ENCODE measurements at places on chromosomes 4 and X.

DNA sequence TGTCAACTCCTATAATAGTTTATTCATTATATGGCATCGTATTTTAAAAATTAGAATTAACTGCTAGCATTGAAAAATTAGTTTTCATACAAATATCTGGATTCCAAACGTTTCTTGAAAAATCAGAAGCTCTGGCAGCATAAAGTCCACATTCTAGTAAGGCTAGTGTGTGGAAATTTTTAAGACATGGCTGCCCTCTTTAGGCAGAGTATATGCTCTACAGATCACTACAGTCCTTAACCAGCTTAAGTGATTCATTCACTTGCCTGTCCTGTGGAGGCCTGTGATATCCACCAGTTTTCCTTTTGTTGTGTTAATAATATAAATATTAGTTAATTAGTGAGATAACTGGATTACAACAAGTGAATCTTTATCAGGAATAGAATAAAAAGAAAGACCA is 287.2 kb downstream of the OPHN1 start:
- DNase-seq, result no peak

DNA sequence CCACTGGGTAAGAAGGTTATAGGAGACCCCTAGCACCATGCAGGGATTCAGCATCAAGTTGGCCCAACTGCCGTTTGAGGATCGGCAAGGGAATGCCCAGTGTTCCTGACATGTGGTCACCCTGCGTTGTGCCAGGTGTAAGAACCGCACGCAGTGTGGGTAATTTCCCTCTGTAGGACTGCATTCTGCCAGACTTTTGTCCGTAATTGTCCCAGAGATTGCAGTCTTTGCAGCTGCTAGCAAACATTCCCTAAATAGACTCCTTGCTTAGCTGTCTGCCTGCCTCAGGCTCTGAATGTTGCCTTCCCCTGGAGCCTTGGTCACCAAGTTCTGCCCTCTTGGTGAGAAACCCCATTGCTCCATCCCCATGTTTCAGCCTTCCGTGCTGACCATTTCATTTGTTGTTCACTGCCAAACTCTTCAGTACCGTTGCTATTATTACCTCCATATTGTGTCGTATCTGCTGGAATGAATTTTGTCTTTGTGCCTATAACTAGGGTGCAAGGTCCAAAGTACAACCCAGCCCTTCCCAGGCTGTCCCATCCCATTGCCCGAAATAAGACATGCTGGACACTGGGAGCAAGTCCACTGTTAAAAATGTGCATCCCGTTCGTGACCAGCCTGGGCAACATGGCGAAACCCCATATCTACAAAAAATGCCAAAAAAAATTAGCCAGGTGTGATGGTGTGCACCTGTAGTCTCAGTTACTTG is 53.8 kb upstream of the USP9X start:
- DNase-seq, result no peak

GRCh38 chr4:158861766-158862165 is 92.9 kb downstream of the FNIP2 start:
- DNase-seq, result no peak

DNA sequence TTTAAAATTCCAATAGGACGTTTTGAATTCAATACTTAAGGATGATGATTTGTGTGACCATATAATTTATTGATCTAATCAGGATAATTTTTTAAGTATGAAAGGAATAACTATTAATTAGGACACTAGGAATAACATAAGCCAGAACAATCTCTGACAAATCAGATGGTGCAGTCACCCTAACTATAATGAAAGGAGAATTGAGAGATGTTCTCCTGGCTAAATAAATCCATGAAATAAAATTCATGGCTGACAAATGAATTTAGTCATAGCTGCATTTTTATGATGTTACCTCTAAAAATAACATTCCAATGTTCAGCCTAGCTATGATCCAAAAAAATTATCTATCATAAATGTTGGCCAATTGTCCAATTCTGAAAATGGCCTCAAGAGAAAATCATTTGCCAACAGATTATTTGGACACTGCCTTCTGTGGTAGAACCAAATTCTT is 190.6 kb upstream of the NEIL3 start:
- DNase-seq, result no peak

DNA sequence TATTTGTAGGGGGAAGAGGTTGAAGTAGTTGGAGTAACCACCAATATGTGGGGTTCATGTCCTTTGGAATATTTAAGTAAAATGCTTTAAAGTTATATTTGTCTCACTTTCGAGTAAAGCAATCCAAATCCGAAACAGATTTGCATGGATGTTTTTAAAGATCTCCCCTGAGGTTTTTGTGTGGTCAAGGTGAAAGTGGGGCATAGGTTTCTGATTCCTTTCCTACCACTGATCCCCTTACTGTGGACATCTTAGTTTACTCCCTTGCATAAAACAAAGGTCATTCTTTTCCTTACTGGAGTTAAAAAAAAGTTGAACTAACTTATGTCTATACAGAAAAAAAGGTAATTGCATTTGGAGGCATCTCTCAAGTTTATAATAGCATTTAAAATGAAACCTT is 71.9 kb upstream of the PHOX2B start:
- no peak for DNase-seq

DNA sequence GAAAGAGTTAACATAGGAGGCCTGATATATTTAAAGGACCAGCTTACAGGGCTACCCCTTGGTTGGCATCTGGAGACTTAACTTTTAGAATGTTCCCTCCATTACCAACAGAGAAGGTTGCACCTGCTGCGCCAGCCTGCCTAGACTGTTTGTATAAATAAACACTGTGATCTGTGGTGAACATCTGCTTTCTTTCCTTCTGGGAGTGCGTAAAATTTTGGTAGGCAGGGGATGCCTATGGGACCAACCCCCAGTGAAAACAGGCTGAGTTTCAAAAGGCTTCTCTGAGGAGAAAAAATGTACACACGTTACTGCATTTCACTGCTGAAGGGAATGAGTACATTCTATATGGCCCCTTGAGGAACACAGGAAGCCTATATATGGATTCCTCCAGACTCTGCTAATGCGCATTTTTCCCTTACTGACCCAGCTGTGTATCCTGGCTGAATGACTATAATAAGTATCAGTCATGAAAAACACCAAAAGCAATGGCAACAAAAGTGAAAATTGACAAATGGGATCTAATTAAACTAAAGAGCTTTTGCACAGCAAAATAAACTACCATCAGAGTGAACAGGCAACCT is 13.8 kb downstream of the CENPC start:
- DNase-seq, result no peak

GRCh38 chr4:179634862-179635261 is 2192.6 kb upstream of the AGA start:
- DNase-seq, result no peak

DNA sequence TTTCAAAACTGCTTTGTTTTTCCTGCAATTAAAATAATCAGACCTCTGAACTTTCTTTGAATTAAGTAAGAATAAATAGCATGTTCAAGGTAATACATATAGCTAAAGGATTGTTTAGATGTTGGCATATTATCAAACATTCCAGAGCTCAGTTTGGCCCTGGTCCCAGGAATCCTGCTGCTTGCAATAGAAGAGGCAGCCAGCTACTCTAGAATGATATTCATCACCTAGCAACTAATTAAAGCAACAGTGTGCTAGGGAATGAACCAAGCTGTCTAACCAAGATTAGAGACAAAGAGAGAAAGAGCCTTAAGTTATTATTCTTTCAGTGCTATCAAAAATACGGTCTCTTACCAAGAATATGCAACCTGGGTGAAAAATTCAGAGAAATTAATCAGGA is 460.9 kb downstream of the GABRG1 start:
- no peak for DNase-seq

- no peak for DNase-seq
These were observed 74.7 kb upstream of the GPM6B start for GRCh38 chrX:13891377-13892140.

DNA sequence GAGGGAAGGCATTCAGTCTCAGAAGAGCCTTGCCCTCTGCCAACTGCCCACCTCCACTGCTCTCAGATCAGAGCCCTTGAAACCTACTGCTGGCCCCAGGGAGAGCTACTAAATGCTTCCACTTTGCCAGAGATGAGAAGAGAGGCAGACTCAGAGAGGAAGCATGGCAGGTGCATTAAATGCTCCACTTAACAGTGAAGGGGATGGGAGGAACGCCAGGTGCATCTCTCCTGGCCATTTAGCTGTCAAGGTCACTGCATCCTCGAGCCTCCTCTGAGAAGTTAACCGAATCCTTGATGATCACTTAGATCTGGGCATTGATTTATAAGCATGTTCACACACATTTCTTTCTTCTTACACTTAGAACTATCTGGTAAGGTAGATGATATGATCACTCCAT is 15.0 kb downstream of the TRPC5 start:
- no peak for DNase-seq

- no peak for DNase-seq
These were observed 62.0 kb downstream of the AWAT2 start for GRCh38 chrX:69987691-69988090.

DNA sequence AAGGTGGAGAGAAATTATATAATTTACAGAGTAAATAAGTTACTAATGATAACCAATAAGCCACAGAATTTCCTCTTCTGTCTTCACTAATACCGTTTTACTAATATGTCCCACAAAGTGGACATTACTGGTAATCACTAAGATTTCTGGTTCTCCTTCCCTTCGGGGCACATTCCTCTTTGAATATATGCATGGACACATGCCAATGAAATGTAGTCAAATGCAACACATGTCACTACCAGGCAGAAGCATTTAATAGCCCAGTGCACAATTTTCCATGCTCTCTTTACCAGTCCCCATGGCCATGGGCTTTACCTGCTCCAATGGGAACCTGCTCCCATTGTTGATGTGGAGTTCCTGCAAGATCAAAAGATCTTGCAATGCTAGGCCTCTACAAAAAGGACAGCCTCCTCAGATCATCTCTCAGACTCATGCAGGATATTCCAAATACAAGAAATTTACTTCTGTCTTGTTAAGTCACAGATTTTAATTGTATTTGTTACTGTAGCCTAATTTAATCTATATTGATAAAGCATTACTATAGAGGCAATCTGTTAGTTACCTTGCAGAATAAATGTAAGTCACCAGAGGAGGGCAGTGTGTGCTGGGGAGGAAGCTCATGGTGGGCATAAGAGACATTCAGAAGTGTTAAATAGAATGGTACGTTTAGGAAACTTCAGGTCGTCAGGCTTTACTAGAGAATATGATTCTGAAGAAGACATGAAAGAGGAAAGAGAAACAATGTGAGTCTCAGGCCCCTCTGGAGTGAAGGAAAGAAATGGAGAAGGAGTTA is 37.1 kb upstream of the INPP4B start:
- no peak for DNase-seq

DNA sequence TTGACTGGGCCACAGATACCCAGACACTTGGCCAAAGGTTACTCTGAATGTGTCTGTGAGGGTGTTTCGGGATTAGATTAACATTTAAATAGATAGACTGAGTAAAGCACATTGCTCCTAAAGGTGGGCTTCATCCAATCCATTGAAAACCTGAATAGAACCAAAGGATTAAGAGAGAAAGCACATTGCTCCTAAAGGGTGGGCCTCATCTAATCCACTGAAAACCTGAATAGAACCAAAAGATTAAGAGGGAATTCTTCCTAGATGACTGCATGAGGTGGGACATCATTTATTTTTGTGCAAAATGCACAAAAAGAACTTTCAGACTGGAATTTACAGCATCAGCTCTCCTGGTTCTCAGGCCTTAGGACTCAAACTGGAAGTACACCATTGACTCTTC is 351.2 kb upstream of the PCDH10 start:
- no peak for DNase-seq

DNA sequence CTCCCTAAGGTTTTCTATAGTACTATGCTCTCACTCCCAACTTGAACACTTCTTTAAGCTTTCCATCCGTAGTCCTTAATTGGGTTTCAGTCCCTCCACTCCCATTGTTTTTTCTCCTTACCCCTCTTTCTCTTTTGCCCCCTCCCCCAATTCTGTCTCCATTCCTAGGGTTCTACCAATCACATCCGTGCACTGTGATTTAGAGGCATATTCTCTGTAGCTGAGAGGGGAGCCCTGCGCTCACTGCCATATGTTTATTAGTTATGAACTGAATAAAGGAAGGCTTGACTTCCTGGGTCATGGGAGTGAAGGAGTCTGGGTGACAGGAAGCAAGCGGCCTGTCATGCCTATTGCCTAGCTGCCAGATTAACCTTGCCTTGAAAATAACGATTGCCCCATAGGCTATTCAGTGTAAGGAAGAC is 471 bp downstream of the MCTS1 start:
- DNase-seq, result no peak

DNA sequence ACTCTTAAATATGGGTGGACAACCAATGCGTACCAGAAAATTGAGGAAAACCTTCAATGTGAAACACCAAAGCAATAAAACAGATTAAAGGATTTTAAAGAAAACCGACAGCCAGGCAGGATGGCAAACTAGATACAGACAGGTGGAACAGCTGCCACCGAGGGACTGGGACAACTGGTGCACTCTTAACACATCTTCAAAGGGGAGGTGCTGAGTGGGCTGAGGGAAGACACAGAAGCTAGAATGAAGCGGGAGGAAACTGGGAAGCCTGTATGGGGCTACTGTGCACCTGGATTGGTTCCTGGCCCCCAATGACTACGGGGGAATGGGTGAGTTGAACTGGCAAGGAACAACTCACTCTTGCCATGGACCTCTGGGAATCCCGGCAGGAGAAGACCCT is 20.7 kb downstream of the ZNF280C start:
- no peak for DNase-seq

DNA sequence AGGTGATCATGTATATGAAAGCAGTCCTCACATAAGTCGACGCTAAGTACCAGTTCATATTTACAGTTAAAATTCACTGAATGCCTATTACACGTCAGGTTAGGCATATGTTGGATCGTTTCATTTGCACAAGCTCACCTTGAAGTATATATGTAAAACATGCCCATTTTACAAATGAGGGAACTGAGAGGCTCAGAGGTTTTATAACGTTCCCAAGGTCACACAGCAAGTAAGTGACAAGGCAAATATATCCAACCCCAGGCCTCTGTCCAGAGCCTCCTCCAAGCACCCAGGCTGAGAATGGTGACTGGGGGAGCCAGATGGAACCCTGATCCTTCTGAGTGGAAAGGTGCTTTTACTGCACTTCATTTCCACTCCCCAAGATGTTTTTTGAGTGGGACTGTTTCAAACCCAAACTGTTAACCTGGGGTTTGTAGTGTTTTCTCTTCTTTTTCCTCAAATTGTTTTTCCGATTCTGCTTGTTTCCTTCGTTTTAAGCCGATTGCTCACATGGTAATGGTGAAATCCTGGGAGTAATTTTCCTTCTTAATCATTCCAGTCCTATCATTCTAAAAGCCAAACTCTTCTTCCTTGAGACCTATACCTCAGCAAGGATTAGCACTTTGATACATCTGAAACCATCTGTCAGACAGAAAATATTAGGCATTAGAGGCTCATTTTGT is 791 bp downstream of the SMIM20 start:
- no peak for DNase-seq
